ENCODE measurements at places on chromosomes 4 and X.

DNA sequence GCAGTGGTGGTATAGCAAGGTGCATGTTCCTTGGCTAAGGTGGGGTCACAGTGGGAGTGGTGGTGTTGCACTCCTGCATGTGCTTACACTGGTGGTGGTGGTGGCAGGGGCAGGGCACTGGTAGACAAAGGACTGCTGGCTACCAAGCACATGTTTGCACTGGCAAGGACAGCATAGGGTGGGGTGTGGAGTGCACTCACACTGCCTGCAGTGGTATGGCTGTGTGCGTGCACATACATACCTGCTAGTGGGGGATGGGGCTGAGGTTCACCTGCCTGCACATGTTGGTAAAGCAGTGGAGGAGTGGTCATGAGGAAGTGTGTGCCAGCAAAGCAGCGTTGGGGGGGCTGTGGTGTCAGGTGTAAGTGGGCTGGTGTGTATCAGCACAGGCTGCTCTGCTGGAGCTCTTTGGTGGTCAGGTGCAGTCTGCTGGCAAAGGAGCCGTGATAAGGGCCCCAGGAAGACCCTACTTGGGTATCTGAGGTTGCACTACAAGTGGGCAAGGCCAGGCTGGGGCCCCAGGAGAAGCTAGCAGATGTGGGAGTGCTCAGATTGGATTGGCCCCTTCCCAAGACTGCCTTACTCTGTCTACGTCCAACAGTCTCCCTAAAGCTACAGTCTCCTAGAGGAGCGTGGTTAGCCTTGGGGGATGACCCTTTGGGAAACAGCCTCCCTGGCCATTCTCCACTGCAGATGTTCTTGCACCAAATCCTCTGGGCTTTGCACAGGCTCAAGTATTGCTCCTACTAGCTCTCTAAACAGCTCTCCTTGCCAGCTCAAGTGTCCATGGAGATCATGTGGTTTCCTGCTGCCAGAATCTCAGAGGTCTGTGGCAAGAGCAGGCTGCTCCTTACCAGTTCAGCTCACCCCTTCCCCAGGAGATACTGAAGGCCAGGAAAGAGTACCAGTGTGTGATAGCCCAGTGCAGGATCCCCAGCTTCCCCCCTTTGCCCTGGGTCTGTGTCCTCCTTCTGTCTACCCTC lies 486.3 kb upstream of the PABPC4L start:
- no peak for DNase-seq

DNA sequence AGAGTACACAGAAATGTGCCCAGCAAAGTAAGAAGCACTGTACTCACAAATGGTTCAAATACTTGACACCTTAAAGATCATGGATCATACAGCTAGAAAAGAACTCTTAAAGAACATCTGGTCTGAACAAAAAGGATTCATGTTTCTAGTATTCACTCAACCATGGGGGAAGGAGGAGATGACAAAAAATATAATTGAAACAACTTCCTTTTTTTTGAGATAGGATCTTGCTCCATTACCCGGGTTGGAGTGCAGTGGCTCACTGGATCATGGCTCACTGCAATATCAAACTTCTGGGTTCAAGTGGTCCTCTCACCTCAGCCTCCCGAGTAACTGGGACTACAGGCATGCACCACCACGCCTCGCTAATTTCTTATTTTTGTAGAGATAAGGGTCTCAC lies 6.0 kb downstream of the DHX15 start:
- DNase-seq: no peak

DNA sequence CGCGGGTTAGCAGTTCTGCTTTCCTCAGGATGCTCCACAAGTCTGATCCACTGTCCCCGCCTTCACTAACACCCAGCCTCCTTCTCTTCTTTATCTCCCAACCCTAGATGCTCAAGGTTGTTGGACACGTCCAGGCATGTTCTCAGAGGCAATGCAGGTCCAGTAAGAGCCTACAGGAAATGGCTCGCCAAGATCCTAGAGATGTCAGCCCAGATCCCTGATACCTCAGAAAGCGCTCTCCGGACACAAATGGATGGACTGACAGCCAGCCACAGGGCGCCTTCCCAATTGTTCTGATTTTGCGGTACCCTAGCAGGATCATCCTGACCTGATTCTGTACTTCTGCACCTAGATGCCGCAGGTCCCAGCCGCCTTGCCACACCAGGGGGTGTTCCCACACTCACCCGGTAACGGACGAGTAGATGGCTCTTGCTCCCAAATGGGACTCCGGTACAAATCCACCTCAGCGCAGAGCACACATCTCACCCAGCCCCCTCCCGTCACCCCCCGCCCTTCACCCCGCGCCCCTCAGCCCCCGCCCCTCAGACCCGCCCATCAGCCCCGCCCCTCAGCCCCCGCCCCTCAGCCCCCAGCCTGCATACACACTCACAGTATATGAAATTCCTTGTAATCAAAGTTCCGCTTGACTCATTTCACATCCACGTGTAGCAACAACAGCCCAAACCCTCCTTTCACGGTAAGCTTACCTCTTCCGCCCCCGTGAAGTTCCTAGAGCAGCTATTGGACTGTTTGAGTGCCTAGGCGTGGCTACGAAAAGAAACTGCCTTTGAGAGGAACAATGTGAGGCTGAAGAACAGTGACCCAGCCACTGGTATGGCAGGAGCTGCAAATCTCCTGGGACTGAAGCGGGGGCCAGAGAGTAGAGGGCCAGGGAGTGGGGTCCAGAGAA lies at the start of gene EDA2R:
Gene EDA2R, minus strand, starts transcription at position 488 of the 910 bp plus-strand sequence. CDS start 23,058 bp downstream, outside the sequence.
- DNase-seq: peak; percentile 21

DNA sequence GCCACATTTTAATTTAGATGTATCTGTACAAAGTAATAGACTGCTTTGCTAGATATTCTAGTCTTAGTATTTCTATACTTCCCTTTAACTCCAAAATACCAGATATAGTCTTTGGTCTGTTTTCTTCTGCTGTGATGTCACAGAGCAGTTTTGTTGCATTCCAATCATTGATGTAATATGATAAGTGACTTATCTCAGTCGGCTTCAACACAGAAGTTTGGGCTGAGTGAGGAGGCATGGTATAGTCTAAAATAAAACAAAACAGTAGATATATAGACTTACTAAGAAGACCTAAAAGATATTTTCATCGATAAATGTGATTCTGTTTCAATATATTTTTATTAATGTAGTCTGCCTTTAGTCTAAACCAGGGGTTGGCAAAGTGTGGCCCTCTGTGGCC lies 169.9 kb downstream of the DCK start:
- no peak for DNase-seq

GRCh38 chrX:106203315-106203714 lies 35.2 kb downstream of the PWWP3B start:
- no peak for DNase-seq

- DNase-seq: no peak
These were observed 1587.9 kb upstream of the ADGRL3 start for GRCh38 chr4:59612235-59612634.

GRCh38 chr4:117986321-117986720 lies 48.0 kb upstream of the NDST3 start:
- DNase-seq: no peak

DNA sequence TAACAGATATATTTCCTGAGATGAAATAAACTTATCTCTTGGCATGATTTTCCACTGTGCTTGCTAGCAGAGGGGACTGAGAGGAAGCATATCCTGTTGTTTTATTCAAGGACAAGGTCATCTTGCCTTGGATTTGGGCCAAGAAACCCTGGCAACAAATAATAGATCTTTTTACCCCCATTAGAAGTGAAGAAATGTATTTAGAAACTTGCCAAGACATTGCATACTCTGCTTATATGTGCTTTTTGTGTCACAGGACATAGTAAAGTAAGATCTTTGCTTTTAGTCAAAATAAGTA lies 170.2 kb downstream of the RAPGEF2 start:
- no peak for DNase-seq

DNA sequence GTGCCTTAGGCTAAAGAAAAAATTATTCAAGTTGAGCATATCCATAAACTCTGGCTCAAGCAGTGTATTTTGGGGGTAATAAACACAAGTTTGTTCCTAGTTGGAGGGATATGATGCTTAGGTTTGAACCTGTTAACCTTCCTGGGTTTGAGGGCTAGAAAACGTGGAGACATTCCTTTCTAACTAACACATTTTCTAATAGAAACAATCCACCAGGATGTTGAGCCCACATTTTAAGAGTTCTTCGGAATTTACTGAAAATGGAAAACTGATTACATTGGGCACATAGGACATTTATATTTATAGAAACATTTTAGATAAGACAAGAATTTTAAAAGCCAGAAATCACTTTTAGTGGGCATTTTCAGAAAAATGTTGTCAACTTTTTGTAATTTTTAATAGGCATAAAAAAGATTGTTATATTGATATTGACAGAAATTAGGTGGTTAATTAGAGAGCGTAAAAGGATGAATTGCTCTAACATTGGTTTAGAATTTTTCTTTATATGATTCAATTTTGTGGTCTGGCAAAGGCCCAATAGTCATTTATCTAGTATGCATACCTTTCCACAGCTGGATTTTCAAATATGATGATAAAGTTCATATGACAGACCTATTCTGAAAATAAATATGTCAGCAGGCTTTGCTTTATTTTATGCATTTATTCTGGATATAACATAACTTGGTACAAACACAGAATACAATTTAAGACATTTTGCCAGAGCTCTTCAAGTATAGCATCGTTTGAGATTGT lies 49.2 kb downstream of the CEP44 start:
- DNase-seq: no peak

- DNase-seq: no peak
These were observed 95.5 kb downstream of the ZNF827 start for GRCh38 chr4:145843148-145843547.

GRCh38 chrX:69761633-69762032 lies 145.7 kb downstream of the EDA start:
- DNase-seq: no peak

DNA sequence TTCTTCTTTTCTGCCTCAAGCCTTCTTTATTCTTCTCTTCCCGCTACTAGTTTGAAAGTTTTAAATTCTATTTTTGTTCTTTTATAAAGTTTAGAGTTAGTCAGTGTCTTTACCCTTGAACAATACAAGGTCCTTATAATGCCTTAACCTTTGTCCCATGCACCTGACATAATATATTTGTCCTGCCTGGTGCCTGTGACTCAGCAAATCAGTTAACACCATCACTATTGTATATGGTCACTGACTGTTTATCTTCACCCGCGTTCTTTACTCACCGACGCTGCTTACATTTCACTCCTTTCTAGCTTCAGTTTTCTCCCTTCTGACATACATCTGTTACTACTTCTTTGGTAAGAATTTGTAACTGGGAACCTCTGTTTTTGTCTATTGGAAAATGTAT lies 5.7 kb downstream of the SMIM20 start:
- DNase-seq: no peak

GRCh38 chr4:12674184-12674583 lies 810.0 kb downstream of the RAB28 start:
- DNase-seq: no peak

- DNase-seq: no peak
These were observed 64.2 kb upstream of the ZNF518B start for GRCh38 chr4:10521424-10521823.

DNA sequence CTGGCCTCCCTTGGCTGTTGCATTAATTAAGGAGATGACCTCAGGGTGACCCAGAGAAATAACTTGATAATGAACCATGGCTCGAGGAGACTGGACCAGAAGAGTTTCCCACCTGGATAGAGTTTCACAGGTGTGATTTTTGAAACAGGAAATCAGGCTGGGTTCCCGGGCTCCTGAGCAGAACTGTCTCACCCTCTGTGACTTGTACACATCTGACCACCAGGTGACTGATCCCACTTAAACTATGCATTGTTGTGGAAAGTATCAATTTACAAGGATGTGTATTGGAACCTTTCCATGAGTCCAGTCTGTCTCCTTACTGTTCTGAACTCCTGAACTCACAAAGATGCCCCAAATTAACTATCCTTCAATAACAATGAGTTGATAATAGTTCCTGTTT lies 220.3 kb downstream of the PTTG2 start:
- no peak for DNase-seq

DNA sequence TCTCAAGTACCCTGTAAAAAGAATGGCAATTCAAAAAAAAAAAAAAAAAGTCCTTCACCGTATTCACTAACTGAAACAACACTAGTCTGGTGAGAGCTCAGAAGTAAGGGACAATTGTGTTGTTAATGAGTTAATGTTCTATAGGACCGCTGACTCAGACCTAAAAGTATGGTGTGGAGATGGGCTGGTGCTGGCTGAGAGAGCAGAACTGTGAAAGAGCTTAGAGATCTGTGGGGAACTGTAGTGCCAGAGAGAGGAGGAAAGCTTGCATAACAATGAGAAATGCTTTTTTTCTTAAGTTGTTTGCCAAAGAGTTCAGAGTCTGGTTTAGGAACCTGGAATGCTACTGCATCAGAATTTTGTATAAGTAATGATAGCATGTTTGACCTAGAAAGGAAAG lies 65.1 kb downstream of the LHFPL1 start:
- no peak for DNase-seq

GRCh38 chrX:39907964-39908661 lies 189.6 kb downstream of the BCOR start:
- DNase-seq: no peak

- DNase-seq: no peak
These were observed 23.3 kb downstream of the TLR8 start for GRCh38 chrX:12929701-12930100.

GRCh38 chr4:98996056-98996764 lies 689 bp downstream of the METAP1 start:
- peak; percentile 41 for DNase-seq

GRCh38 chr4:18056030-18056429 lies 34.5 kb upstream of the LCORL start:
- DNase-seq: no peak

DNA sequence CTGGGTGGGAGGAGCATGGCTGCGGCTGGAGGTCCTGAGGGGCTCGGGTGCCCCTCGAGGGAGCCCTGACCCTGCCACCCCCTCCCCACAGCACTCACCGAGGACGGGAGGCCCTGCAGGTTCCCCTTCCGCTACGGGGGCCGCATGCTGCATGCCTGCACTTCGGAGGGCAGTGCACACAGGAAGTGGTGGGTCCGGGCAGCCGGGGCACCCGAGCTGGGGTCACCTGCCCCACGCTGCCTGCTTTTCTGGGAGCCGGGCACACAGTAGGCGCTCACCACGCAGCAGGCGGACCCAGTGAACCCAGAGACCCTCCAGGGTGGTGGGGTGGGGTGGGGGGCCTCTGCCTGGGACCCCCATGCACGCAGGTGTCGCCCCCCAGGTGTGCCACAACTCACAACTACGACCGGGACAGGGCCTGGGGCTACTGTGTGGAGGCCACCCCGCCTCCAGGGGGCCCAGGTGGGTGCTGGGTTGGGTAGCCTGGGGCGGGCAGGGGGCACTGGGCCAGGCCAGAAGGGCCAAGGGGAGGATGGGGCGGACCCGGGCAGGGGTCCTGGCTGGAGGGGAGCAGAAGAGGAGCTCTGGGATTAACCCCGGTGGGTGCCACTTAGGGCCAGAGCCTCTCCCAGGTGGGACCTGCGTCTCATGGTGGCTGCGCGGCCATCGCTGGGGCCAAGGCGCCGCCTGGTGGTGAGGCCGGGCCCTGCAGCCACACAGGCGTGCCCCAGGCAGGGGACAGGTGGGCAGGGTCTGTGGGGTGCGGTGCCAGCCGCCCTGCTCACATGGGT lies 1.4 kb downstream of the HGFAC start:
- peak; percentile 95 for DNase-seq

All from D341Med (cell line).